ENCODE measurements at places on chromosomes 6 and 20.

GRCh38 chr6:93721386-93722048 lies 302.2 kb upstream of the EPHA7 start:
- peak overlapping the region; percentile 2 for H3K27ac ChIP-seq
- DNase-seq: no peak
- no peaks in the 10 kb centered on the region for H3K4me1 ChIP-seq
- no peaks in the 10 kb centered on the region for H3K27me3 ChIP-seq
- H3K4me3 ChIP-seq: no peak overlapping the region

DNA sequence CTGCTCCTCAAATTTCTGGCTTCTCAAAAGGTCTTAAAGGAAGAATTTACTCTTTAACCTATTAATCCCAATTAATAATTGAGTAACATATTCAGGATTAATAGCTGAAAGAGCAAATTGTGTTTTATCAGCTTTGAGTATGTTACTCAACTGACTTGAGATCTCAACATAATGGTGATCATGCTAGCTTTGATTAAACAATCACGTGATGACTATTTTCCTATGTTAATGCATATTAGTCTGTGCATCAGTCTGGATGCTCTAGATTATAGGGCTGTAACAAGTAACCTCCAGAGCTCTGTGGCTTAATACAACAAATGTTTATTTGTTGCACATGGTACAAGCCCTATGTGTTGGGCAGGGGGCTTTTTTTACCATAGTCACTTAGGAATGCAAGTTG lies 313.4 kb upstream of the BTBD3 start:
- H3K27me3 ChIP-seq: no peaks in the 10 kb centered on the region
- no peak overlapping the region for H3K4me3 ChIP-seq
- H3K27ac ChIP-seq: no peak overlapping the region
- H3K4me1 ChIP-seq: no peaks in the 10 kb centered on the region
- peaks cover 2% of the 10 kb centered on the region for H3K36me3 ChIP-seq

DNA sequence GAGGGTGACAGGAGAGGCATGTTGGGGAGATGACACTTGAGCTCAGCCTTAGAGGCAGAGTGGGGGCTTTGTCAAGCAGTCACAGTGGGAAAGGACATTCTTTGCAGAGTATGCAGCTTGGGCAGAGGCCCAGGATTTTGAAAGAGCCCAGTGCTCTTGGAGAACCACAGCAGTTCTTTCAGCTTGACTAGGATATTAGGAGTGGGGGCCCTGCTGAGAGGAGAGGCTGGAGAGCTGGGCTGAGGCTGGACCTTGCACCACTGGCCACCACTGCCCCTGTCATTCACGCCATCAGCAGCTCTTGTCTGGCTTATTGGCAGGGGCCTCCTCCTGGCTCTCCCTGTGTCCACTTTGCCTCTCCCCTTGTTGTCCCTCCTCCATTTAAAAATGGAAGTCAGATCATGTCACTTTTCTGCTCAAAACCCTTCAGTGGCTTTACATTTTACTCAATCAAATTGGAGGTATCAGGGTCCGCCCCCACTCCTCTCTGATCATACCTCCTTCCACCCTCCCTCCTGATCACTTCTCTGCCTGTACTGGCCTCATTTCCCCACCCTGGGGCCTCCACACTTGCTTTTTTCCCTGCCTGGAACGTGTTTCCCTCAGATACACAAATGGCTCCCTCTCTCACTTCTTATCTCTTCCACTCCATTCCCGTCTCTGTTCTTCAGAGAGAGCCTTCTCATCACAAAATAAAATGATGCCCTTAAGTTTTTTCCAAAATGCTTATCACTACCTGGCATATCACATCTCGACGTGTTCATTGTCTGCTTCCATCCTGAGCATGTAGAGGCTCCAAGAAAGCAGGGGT lies 10.5 kb downstream of the MANBAL start:
- H3K4me3 ChIP-seq: no peak overlapping the region
- H3K27ac ChIP-seq: no peak overlapping the region
- DNase-seq: no peak
- peaks cover 17% of the 10 kb centered on the region for H3K4me1 ChIP-seq
- H3K36me3 ChIP-seq: peaks cover 25% of the 10 kb centered on the region

GRCh38 chr6:85420551-85420950 lies 29.3 kb upstream of the NT5E start:
- H3K4me3 ChIP-seq: no peak overlapping the region
- DNase-seq: no peak
- peaks cover 7% of the 10 kb centered on the region for H3K4me1 ChIP-seq
- H3K36me3 ChIP-seq: peaks cover 3% of the 10 kb centered on the region
- H3K27me3 ChIP-seq: no peaks in the 10 kb centered on the region

GRCh38 chr6:41571021-41571780 lies 25.0 kb downstream of the FOXP4 start:
- DNase-seq: no peak
- H3K27ac ChIP-seq: peak overlapping the region; percentile 60
- H3K4me3 ChIP-seq: peak overlapping the region; percentile 83
- no peaks in the 10 kb centered on the region for H3K27me3 ChIP-seq

GRCh38 chr6:38391626-38392579 lies 247.8 kb downstream of the BTBD9 start:
- no peak overlapping the region for H3K4me3 ChIP-seq
- no peaks in the 10 kb centered on the region for H3K36me3 ChIP-seq
- no peaks in the 10 kb centered on the region for H3K27me3 ChIP-seq
- no peak overlapping the region for H3K27ac ChIP-seq

GRCh38 chr6:75759207-75759606 lies 10.2 kb downstream of the MYO6 start:
- H3K4me3 ChIP-seq: no peak overlapping the region
- H3K4me1 ChIP-seq: peaks cover 17% of the 10 kb centered on the region
- H3K27me3 ChIP-seq: no peaks in the 10 kb centered on the region
- no peak for DNase-seq
- no peak overlapping the region for H3K27ac ChIP-seq

DNA sequence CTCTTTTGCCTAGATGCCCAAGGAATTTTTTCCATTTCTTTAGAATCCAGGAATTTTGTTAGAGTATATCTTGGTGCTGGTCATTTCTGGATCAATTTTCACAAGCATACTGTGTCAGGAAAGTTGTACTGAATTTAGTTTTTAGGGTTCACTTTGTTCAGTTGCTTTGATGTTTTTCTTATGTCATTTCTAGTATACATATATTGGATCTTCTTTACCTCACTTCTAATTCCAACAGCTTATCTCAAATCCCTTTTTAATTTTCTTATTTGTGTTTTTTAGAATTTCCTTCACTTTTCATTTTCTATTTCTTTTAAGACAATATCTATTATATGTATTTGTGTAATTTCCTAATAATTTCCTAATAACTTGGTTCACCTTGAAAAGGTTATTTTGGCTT lies 281.0 kb upstream of the AGPAT4 start:
- H3K36me3 ChIP-seq: peaks cover 15% of the 10 kb centered on the region
- no peaks in the 10 kb centered on the region for H3K27me3 ChIP-seq
- DNase-seq: no peak
- H3K4me3 ChIP-seq: no peak overlapping the region
- peaks cover 4% of the 10 kb centered on the region for H3K4me1 ChIP-seq

- no peaks in the 10 kb centered on the region for H3K27me3 ChIP-seq
- no peak for DNase-seq
- H3K27ac ChIP-seq: no peak overlapping the region
- no peak overlapping the region for H3K4me3 ChIP-seq
Measured at GRCh38 chr6:88442737-88443136, 276.6 kb upstream of the CNR1 start.

- peaks cover 22% of the 10 kb centered on the region for H3K27me3 ChIP-seq
- H3K27ac ChIP-seq: peak within 1 kb of the TSS; percentile 73
- DNase-seq: peak; percentile 78
- no peaks in the 10 kb centered on the region for H3K36me3 ChIP-seq
- peak within 1 kb of the TSS; percentile 93 for H3K4me3 ChIP-seq
Measured at GRCh38 chr20:17569616-17570346, at the start of gene DSTN. Gene DSTN (plus strand): TSS chr20:17570075. CDS start chr20:17570209, 134 bp downstream.

- no peaks in the 10 kb centered on the region for H3K27me3 ChIP-seq
- no peak for DNase-seq
- no peak overlapping the region for H3K27ac ChIP-seq
- no peaks in the 10 kb centered on the region for H3K36me3 ChIP-seq
- H3K4me3 ChIP-seq: no peak overlapping the region
Measured at GRCh38 chr6:118660218-118660569, 8.8 kb upstream of the CEP85L start.

DNA sequence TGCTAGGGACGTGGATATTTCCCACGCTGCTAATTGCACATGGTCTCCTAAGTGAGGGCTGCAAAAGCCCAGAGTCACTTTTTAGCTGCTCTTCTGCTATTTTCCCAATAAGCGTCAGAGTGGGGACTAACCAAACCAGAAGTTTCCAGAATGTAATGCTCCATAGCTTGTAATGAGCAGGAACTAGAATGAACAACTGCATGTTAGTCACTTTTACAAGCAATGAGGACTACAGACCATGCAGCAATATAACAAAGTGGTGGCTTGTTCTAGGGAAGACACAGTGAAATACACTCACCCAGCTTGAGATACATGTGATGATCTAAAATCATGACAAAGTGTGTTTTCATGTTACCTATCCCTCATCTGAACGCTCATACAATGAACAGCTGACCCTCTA lies 314.1 kb upstream of the SGK1 start:
- H3K4me3 ChIP-seq: no peak overlapping the region
- H3K27ac ChIP-seq: no peak overlapping the region
- no peaks in the 10 kb centered on the region for H3K36me3 ChIP-seq
- no peak for DNase-seq
- no peaks in the 10 kb centered on the region for H3K4me1 ChIP-seq
- no peaks in the 10 kb centered on the region for H3K27me3 ChIP-seq

GRCh38 chr6:71698702-71699101 lies 187.6 kb upstream of the RIMS1 start:
- no peak for DNase-seq
- no peak overlapping the region for H3K27ac ChIP-seq
- no peaks in the 10 kb centered on the region for H3K27me3 ChIP-seq

DNA sequence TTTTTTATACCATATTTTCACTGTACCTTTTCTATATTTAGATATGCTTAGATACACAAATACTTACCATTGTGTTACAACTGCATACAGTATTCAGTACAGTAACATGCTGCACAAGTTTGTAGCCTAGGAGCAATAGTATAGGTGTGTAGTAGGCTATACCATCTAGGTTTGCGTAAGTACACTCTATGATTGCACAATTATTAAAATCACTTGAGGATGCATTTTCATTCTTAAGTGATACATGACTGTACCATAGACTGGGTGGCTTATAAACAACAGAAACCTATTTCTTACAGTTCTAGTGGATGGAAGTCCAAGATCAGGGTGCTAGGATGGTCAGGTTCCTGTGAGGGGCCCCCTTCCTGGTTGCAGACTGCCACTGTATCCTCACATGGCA lies 234.1 kb downstream of the SLC35F1 start:
- no peaks in the 10 kb centered on the region for H3K27me3 ChIP-seq
- H3K36me3 ChIP-seq: no peaks in the 10 kb centered on the region
- H3K4me1 ChIP-seq: peaks cover 8% of the 10 kb centered on the region
- DNase-seq: no peak
- H3K4me3 ChIP-seq: no peak overlapping the region

DNA sequence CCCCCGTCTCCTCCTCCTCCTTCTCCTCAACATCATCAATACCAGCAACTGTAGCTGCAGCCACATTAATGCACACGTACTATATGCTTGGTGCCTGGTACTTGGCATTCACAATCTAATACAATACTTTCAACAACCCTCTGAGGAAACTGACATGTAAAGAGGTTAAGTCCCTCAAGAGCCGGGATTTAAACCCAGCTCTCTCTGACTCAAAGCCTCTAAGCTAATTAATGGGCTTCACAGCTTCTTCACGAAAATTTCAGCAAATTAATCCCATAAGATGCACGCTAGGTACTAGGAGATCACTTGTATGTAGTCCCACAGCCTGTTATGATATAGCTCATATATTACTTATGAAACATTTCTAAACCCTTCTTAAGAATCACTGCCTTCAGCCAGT lies 73.1 kb upstream of the IPCEF1 start:
- no peak for DNase-seq
- peak overlapping the region; percentile 4 for H3K27ac ChIP-seq
- peaks cover 31% of the 10 kb centered on the region for H3K36me3 ChIP-seq
- no peak overlapping the region for H3K4me3 ChIP-seq
- peaks cover 31% of the 10 kb centered on the region for H3K4me1 ChIP-seq

GRCh38 chr20:48186447-48186846 lies 401.2 kb upstream of the SULF2 start:
- DNase-seq: no peak
- no peak overlapping the region for H3K4me3 ChIP-seq

DNA sequence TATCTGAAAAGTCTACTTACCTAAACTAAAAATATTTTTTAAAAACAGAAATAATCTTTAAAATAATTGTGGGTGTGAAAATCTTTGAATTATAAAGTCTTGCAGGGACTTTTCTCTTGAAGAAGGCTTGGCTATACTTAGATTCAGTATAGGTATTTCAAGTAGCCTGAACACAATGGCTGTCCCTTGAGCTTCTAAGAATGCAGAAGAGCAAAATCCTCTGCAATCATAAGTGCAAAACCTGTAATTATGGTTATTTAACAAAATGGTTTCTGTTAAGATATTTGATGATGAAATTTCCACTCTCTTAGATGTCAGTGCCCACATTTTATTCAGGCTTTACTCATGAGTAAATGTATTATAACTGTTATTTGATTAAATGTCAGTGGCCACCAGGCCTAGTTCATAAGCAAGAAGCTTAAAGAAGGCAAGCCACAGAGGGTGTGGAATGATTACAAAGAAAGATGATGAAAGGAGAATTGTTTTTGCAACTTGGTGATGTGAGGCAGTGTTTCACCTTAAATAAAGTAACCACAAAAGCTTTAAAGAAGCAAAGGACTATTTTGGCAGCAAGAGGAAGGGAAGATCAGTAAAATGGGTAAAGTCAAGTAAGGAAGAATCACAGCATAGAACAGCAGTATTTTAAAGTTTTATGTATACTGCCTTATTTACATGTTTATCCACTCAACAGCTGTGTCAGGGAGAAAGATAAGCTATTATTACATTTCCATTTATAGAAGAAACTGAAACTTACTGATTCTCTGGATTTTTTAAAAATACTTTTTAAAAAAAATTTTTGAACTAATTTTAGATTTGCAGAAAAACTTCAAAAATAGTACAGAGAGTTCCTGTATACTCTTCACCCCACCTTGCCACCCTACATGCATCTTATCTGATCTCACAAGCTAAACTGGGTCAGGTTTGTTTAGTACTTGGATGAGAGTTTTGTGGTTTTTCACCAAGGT lies 351.2 kb upstream of the RUNX2 start:
- no peaks in the 10 kb centered on the region for H3K27me3 ChIP-seq
- peaks cover 16% of the 10 kb centered on the region for H3K36me3 ChIP-seq
- H3K27ac ChIP-seq: no peak overlapping the region
- peaks cover 3% of the 10 kb centered on the region for H3K4me1 ChIP-seq

- peak overlapping the region; percentile 82 for H3K4me3 ChIP-seq
- H3K4me1 ChIP-seq: peaks cover 22% of the 10 kb centered on the region
- no peak overlapping the region for H3K27ac ChIP-seq
Measured at GRCh38 chr6:27238010-27238983, 9.2 kb upstream of the PRSS16 start.

GRCh38 chr20:23655491-23656211 lies 17.9 kb upstream of the CST3 start:
- no peaks in the 10 kb centered on the region for H3K27me3 ChIP-seq
- no peak for DNase-seq
- H3K4me3 ChIP-seq: no peak overlapping the region
- no peak overlapping the region for H3K27ac ChIP-seq

Data from neural crest cell (in vitro differentiated cells).